ENCODE measurements at places on chromosomes 2 and 18.

DNA sequence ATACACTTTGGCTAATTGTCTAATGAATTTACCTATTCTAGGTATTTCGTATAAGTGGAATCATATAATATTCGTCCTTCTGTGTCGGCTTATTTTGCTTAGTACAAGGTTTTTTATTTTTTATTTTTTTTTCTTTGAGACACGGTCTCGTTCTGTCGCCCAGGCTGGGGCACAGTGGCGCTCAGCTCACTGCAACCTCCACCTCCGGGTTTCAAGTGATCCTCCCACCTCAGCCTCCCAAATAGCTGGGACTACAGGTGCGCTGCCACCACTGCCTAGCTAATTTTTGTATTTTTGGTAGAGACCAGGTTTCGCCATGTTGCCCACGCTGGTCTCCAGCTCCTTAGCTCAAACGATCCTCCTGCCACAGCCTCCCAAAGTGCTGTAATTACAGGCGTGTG lies 38.2 kb downstream of the PCBP1 start:
- peak; percentile 35 for DNase-seq

GRCh38 chr2:95361216-95361980 lies 41.1 kb upstream of the FAHD2A start:
- no peak for DNase-seq

- no peak for DNase-seq
Measured at GRCh38 chr2:21501376-21502027, 377.7 kb downstream of the TDRD15 start.

GRCh38 chr2:19178175-19178574 lies 180.2 kb downstream of the OSR1 start:
- no peak for DNase-seq

- peak; percentile 49 for DNase-seq
Measured at GRCh38 chr18:75211002-75211621, 515 bp downstream of the TSHZ1 start.

Data from activated T-cell treated with anti-CD3 and anti-CD28 coated beads, Interleukin-2, amount 50 U/mL, for 1 hour (primary cell).